ENCODE measurements at places on chromosomes 5 and 9.
A peak's percentile ranks its signal among the peaks of the same experiment; 100 is the strongest.

DNA sequence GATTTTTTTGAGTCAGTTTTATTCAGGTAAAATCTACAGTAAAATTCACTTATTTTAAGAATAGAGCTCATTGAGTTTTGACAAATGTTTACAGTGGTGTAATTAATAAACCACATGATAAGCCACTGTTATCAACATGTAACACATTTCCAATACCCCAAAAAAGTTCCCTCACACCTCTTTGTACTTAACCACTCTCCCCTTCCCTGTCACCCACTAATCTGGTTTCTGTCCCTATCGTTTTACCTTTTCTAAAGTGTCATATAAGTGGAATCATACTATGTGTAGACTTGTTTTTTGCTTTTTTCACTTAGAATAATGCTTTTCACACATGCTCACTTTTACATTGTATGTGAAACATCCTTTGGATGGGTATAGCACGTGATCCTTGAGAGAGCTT is 127.2 kb downstream of the KDM4C start:
- no peak for DNase-seq

GRCh38 chr9:109002141-109002540 is 11.2 kb downstream of the CTNNAL1 start:
- no peak for DNase-seq

DNA sequence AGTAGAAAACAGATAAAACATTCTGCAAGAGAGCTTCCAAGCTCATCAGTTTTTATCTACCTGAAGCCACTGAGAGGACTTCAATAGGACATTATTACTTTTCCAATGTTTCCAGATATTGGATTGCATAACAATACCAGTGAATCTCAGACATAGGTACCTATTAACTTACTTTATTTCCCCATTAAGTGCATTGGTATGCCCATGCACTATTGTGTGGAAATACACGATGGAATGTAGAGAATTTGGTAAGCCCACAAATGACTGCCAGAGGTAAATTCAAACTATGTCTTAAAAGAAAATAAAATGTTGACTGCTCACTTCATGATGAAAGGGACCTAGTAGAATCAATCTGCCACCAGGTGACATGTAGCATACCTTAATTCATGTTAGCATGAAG is 48.1 kb upstream of the PRR16 start:
- no peak for DNase-seq

DNA sequence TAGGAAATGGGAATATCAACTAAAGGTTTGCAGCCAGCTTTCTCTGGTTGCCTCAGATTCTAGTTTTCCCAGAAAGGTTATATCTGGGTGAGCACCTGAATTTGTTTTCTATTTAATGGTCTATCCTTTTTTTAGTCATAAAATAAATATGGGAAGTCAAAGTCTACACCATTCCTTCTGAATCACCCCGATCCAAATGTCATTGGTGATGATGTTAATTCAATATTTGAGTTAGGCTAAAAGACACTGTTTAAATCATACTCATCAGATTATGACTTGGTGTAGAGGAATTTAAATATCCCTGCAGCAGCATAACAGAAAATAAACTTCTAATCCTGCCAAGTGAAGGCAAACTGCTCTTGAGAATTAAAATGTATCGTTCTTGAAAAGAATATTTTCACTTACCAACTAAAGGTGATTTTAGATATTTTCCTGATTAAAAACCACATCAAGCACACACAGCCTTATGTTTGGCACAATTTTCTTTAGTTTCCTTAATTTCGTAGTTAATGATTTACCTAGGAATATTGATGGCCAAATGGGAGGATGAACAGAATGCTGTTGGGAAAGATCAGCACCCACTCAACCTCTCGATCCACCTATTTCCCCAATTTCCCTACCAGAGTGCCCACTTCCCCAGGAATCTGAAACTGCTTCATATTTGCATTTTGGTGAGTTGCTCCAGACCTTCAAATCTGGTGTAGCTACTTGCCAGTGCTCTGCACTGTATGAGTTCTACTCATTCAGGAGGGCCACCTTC is 103.1 kb upstream of the TSLP start:
- no peak for DNase-seq

DNA sequence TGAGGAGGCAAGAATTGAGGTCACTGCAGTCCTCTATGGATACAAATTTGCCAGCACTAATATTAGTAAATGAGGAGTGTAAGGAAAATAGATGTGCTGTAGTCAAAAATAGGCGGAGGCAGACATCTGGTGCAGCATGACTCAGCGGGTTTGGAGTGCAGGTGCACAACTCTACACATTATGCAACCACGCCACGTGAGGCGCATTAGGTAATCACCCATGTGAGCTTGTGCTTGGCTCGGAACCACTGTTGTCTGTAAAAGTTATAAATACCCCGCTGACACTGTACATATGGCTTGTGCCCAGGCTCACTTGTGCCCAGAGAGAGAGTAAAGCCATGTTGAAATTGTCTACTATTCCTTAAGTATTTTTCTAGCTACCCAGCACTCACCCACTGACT is 623.5 kb upstream of the NUDT12 start:
- no peak for DNase-seq

- no peak for DNase-seq
Observed at GRCh38 chr5:137561608-137562007, 62.5 kb upstream of the SPOCK1 start.

- no peak for DNase-seq
Observed at GRCh38 chr9:21803649-21804048, 1.2 kb downstream of the MTAP start.

DNA sequence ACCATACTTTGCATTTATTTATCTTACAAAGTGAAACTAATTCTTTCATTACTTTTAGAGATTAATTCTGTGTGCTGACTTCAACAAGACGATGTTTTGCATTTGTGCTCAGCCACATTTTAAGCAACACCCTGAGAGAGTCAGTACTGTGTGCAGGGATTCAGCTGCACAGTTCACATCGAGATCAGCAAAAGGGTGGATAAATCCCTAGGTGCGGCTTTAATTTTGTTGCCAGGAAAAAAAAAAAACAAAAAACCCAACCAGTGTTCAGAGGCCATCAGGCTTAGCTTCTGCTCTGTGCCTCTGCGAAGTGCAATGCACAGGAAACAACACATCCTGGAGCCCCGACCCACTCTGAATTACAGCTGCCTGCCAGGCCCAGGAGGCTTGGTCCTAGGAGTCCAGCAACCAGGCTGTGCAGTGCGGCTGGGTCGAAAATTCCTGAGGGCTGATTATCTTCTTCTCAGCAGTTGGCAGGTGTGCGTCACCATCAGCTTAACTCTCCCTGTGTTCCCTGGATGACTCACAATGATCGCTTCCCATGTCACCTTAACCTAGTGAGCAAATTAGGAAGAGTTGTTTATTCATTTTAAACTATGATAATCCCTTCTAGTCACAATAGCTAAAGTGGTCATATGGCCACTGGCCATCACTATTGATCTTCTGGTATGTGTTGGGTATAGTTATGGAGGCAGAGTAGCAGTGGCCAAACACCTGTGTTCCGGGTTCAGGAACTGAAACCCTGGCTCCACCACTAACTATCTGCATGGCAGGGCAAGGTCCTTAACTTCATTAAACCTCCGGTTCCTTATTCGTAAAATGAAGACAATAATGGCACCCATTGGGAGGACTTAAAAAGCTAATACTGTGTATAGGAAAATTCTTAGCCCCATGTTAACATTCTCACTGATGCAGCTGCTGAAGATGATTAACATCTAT is 31.2 kb upstream of the NDUFB6 start:
- DNase-seq: peak; percentile 49

GRCh38 chr5:4453655-4454054 is 686.5 kb upstream of the ADAMTS16 start:
- DNase-seq: no peak

GRCh38 chr5:157347301-157348048 is 81.6 kb downstream of the CYFIP2 start:
- no peak for DNase-seq

GRCh38 chr5:157828105-157828943 is 30.6 kb downstream of the CLINT1 start:
- no peak for DNase-seq

DNA sequence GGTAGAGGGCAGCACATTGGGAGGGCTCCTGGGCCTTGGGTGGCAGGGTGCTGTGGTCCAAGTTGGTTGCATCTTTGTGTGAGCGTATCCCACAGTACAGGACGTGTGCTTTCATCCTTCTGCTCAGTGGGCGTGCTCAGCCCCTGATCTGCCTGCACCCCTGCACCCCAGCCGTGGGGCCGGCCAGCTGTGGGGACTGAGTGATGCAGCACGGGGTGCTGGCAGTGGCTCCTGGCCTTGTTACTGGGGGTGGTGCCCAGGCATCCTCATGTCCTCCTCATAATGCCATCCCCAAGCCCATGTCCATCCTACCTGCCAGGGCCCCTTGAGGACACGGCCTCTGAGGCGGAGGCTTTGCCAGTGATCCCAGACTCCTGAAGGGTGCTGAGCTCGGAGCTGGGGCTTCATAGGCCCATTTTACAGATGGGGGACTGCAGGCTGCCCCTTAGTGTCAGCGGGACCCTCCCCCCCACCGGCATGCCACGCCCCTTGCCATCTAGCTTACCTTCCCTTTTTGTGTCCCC is 100.7 kb downstream of the PHF2 start:
- DNase-seq: no peak

Data from H54 (cell line).